Kidney epithelial cell (primary cell): ENCODE measurements at places on chromosomes 1 and 21.

DNA sequence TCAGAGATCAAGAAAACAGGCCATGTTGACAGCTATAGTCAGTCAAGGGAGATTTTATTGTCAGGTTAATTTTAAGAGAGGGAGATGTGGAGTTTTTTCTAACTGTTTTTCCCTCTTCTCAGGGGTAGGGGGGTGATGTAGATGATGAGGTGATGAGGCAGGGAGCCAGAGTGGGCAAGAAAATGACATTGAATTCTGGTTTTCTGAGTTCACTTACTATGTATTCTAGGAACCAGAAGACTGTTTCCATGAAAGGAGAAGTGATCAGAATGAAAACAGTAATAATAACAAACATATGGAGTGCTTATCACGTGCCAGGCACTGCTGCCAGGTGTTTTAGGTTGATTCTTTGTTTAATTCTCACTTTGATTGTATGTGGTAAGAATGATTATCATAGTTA is 40.2 kb downstream of the CASQ2 start:
- DNase-seq: no peak

DNA sequence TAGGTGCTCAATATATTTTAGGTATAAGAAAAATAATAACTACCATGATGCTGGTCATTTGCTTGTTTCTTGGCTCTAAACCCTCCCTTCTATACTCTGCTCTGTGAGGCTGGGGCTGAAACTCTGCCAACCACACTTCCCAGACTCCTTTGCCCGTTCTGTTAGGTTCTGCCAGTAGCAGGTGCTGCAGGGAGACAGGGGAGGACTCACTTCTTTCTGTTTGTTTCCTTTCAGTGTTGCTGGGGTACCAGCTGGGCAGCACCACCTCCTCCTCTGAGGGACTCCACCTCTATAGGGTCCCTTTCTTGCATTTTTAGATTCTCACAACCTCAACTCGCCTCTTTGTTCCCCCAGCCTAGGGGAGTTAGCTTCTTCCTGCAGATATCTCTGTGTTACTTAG is 17.0 kb upstream of the SH2D2A start:
- DNase-seq: no peak

GRCh38 chr1:56547977-56548376 is 31.4 kb downstream of the PLPP3 start:
- DNase-seq: no peak

- DNase-seq: no peak
Observed at GRCh38 chr1:226645279-226645976, 93.7 kb downstream of the ITPKB start.

- no peak for DNase-seq
Observed at GRCh38 chr21:45475797-45476570, 66.3 kb downstream of the SLC19A1 start.

GRCh38 chr1:236829085-236829484 is 34.0 kb downstream of the MTR start:
- no peak for DNase-seq

GRCh38 chr1:93666613-93667384 is 14.8 kb downstream of the BCAR3 start:
- DNase-seq: no peak

- DNase-seq: no peak
Observed at GRCh38 chr1:18874600-18874999, 15.1 kb upstream of the TAS1R2 start.

- no peak for DNase-seq
Observed at GRCh38 chr1:67484492-67484891, 54.3 kb upstream of the SERBP1 start.

- DNase-seq: no peak
Observed at GRCh38 chr1:188249811-188250210, 1421.1 kb downstream of the PLA2G4A start.

DNA sequence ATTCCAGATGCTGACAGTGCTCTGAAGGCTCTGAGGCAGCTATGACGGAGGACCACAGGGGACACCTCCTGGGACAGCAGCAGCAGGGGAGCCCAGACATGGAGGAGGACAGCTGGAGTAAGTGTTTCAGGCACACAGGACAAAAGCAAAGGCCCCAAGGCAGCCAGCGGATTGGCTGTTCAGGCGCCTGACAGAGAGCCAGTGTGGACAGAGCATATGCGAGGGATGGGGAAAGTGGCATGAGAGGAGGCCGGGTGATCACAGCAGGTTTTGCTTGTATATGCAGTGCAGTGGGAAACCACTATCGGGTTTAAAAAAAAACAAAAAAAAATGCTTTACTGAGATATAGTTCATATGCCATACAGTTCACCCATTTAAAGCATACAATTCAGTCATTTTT is 19.1 kb downstream of the CHRNB2 start:
- DNase-seq: no peak

DNA sequence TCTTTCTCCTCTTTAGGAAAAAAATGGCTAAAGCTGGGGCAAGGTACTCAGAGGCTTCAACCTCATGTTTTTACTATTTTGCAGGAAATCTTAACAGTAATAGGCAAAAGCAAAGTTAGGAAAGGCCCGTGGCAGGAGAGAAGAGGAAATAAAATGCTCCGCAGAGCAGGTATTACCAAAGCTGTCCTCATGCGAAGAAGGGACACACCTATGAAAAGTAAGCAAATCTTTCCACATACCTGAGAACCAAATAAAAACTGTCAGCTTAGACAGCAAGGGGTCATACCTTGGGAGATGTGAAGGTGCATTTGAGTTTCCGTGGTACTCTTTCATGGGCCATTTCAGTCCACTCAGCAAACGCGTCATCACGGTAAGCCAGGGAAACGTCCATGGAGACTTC is 73.5 kb downstream of the WLS start:
- DNase-seq: no peak

DNA sequence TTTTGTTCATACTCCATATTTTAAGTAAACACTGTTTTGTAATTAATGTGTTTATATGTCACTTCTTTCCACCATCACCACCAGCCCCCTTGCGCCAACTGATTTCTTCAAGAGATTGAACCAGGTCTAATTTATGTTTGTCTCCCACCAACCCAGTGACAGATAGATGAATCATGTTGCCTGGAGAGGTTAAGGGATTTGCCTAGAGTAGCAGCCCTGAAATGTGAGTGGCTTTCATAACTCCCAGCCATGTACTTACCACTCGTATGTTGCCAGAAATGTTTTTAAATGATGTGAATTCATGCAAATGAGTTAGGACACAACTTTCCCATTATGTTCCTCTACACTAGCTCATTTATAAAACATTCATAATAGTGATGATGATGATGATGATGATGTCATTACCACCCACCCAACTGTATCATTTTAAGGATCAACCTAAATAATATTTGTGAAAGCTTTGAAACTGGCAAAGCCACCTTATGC is 86.9 kb downstream of the LRRC8D start:
- DNase-seq: no peak

DNA sequence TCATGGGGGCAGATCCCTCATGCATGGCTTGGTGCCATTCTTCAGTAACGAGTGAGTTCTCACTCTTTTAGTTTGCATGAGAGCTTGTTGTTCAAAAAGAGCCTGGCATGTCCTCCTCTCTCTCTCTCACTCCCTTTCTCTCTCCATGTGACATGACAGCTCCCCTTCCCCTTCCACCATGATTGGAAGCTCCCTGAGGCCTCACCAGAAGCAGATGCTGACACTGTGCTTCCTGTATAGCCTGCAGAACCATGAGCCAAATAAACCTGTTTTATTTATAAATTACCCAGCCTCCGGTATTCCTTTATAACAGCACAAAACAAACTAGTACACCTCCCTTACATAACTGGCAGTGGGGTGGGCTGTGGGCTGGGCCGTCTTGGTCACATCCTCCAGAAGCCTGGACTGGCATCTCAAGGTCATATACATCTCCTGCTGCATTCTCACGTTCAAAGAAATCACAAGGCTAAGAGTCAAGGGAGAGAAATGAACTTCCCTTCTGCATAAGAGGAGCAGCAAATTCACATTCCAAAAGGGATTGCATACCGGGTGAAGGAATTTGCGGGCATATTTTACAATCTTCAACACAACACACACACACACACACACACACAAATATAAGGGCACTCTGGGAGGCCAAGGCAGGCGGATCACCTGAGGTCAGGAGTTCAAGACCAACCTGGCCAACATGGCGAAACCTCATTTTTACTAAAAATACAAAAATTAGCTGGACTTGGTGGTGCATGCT is 2.3 kb upstream of the CCSAP start:
- DNase-seq: no peak

DNA sequence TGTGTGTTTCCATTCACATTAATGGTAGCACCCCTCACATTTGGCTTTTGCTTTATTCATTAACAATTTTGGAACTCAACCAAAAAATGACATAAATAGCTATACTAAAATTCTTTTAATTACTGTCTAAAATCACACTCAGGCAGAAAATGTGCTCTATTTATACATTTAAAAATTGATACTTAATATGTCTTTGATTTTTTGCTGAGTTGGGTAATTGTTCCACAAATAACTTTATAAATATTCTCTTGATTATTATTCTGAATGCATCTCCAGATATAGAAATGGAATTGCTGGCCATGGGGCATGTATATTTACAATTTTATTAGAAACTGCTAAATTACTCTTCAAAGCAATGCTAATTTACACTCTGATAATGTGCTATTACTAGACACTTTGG is 658.7 kb upstream of the CHRM3 start:
- DNase-seq: no peak

DNA sequence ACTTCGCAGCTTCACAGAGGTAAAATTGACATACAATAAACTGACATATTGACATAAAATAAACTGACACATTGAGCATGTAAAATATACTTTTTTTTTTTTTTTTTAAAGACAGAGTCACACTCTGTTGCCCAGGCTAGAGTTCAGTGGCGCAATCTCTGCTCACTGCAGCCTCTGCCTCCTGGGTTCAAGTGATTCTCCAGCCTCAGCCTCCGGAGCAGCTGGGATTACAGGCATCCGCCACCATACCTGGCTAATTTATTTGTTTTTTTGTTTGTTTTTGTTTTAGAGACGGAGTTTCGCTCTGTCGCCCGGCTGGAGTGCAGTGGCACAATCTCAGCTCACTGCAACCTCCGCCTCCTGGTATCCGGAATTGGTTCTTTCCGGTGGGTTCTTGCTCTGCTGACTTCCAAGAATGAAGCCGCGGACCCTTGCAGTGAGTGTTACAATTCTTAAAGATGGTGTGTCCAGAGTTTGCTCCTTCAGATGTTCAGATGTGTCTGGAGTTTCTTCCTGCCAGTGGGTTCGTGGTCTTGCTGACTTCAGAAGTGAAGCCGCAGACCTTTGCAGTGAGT is 48.4 kb upstream of the CLIC4 start:
- no peak for DNase-seq

- DNase-seq: no peak
Observed at GRCh38 chr1:38061883-38062328, 15.3 kb upstream of the POU3F1 start.

- DNase-seq: no peak
Observed at GRCh38 chr21:31688603-31689368, 29.3 kb downstream of the SOD1 start.

DNA sequence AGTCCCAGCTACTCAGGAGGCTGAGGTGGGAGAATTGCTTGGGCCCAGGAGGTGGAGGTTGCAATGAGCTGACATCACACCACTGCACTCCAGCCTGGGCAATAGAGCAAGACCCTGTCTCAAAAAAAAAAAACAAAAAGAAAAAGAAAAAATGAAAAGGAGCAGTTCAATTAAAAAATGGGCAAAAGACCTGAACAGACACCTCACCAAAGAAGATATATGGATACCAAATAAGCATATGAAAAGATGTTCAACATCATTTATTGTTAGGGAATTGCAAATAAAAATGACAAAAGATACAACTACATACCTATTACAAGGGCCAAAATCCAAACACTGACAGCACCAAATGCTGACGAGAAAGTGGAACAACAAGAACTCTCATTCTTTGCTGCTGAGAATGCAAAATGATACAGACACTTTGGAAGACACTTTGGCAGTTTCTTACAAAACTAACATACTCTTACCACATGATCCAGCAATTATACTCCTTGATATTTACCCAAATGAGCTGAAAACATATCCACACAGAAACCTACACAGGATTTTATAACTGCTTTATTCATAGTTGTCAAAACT is 28.7 kb upstream of the ATP5PO start:
- DNase-seq: no peak

DNA sequence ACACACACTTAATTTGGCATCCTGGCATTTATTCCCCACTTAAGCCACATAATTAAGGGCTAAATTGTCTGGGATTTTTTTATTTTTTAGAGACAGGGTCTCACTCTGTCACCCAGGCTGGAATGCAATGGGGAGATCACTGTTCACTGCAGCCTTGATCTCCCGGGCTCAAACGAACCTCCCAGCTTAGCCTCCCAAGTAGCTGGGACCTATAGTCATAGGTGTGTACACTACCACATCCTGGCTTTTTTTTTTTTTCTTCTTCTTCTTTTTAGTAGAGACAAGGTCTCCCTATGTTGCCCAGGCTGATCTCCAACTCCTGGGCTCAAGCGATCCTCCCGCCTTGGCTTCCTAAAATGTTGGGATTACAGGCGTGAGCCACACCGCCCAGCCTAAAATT is 24.2 kb downstream of the ZZZ3 start:
- DNase-seq: no peak

GRCh38 chr21:29340228-29340627 is 41.5 kb downstream of the BACH1 start:
- DNase-seq: no peak

GRCh38 chr1:47411436-47411835 is 4.6 kb upstream of the FOXE3 start:
- no peak for DNase-seq

- no peak for DNase-seq
Observed at GRCh38 chr1:117060441-117061317, 553 bp downstream of the TTF2 start.

GRCh38 chr21:38982096-38982495 is 176.4 kb downstream of the ETS2 start:
- no peak for DNase-seq

- DNase-seq: no peak
Observed at GRCh38 chr21:43775795-43776430, at the start of gene CSTB. Gene CSTB, minus strand, starts transcription at chr21:43776308. Its CDS starts 39 bp downstream, at chr21:43776269.

DNA sequence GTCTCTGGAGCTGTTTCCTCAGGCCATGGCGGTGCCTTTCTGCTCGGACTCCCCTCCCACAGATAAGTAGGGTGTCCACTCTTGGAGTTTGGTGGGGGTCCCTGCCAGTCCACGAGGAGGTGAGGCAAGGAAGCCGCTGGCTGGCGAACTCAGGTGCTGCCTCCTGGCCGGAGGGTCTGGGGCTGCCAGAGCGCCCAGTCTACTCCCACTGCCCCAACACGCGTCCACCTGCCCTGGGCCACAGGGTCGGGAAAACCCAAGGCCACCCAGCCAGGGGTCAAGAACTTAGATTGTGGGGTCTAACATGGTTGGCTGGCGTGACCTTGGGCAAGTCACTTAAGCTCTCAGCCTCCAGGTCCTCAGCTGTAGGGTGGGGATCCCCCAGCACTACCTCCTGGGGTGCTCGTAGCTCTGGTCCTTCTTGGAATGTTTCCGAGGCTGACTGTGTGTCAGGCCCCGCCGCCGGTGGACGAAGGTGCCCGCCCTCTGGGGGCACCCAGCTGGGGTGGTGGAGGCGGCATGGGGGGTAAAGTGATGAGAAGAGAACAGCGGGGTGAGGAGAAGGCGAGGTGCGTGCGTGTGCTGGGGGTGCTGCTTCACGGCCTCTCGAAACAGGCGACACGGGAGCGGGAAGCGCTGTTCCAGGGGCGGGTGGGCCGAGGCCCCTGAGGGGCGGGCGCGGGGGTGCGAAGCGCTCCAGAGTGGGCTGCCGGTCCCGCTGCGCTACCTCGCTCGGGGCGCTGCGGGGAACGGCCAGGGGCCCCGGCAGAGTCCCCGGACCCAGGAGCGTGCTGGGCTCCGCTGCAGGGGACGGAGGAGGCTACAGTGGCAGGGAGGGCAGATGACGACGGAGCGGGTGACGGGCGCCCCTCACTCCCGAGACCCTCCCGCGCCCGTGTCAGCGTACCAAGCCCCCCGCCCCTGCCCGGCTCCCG is 1.2 kb downstream of the SH2D5 start:
- no peak for DNase-seq

- no peak for DNase-seq
Observed at GRCh38 chr1:206495493-206496046, 11.8 kb upstream of the RASSF5 start.
